ENCODE measurements at places on chromosomes 11 and 22.

DNA sequence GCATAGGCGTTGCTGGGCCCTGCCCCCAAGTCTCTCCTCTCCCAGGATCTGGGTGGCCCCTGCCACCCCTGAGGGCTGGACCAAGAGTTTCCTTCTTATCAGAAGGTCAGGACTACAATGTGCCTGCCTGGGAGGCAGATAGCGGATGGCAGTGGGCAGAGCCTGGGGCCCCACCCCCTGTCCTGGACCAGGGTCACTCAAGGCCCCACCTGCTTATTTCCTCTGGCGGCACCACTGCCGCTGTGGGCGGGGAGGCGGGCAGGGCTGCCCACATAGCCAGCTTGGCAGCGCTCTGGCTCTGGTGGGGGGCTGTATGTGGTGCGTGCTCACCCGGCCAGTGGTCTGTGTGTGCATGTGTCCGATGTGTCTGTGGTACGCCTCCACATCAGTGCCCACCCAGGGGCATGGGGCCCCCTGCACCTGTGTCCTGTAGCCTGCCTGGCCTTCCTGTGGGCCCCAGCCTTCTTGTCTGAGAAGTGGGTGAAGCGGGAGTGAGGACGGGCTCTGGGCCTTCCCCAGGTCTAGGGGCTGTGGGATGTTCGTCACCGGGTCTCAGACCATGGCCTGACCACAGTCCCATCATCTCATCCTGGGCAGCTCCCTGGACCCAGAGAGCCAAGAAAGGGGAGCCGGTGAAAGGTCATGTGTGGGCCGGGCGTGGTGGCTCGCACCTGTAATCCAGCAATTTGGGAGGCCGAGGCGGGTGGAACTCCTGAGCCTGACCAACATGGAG, 3.0 kb downstream of the GAS2L1 start:
- DNase-seq = no peak

- DNase-seq = peak; percentile 62
Measured at GRCh38 chr22:33706100-33706499, 214.2 kb downstream of the LARGE1 start.

- no peak for DNase-seq
Measured at GRCh38 chr22:49261616-49262015, 566.1 kb downstream of the BRD1 start.

- no peak for DNase-seq
Measured at GRCh38 chr11:15194671-15195415, 80.1 kb downstream of the INSC start.

GRCh38 chr11:118415739-118416068, 14.3 kb downstream of the ATP5MG start:
- no peak for DNase-seq
